ENCODE measurements at places on chromosomes 4 and X. TPM values are rescaled to one million over a fixed set of nuclear protein-coding genes. Genes with fewer than 3 reads are reported as not detected.

Gene XPNPEP2
- 0.11 TPM for total RNA-seq

GRCh38 chr4:84496706-84497503 lies 2.2 kb downstream of the NKX6-1 start:
- no peak for DNase-seq

- peak; percentile 45 for DNase-seq
Observed at GRCh38 chr4:8285976-8286718, 16.6 kb downstream of the HTRA3 start.

Gene ARMCX2
- total RNA-seq, result 40.9 TPM

- DNase-seq, result no peak
Observed at GRCh38 chr4:152705903-152706302, 26.1 kb upstream of the TMEM154 start.

- no peak for DNase-seq
Observed at GRCh38 chr4:7636240-7636508, 201.4 kb upstream of the PSAPL1 start.

Gene OPN1MW
- not detected for total RNA-seq

- no peak for DNase-seq
Observed at GRCh38 chr4:156933633-156934258, 37.9 kb downstream of the PDGFC start.

- DNase-seq, result no peak
Observed at GRCh38 chrX:151818828-151819227, 84.3 kb downstream of the CNGA2 start.

DNA sequence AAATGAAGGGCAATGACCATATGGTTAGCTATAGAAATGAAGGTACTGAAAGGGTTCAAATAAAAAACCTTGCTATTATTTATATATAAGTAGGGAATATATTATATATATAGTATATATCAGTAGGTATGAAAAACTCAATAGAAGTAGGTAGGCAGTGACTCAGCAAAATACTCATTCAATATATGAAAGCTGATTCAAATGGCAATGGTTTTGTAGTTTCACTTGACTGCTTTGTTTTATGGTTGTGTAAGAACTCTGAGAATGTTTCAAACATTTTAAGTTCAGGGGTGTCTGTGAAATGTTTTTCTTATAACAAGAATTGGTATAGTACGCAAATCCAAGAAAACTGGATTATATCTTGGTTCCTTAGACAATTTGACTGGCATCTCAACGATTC lies 4.1 kb downstream of the ZNF280C start:
- no peak for DNase-seq

GRCh38 chr4:51843309-51844152 lies 578 bp downstream of the DCUN1D4 start:
- peak; percentile 92 for DNase-seq

Gene TCEAL5
- not detected for total RNA-seq

Gene KCNIP4
- not detected for total RNA-seq

GRCh38 chr4:168514249-168514852 lies 17.5 kb downstream of the PALLD start:
- DNase-seq, result no peak

- no peak for DNase-seq
Observed at GRCh38 chr4:88230461-88230891, 53.9 kb downstream of the PPM1K start.

GRCh38 chrX:24080704-24081103 lies 25.9 kb downstream of the EIF2S3 start:
- DNase-seq, result no peak

GRCh38 chrX:129609395-129609794 lies 45.4 kb downstream of the APLN start:
- no peak for DNase-seq

GRCh38 chr4:101067383-101067782 lies 279.9 kb downstream of the PPP3CA start:
- DNase-seq, result no peak

GRCh38 chrX:10518073-10518472 lies 102.3 kb downstream of the MID1 start:
- no peak for DNase-seq

GRCh38 chrX:43706786-43707370 lies 50.8 kb downstream of the MAOA start:
- DNase-seq, result no peak

DNA sequence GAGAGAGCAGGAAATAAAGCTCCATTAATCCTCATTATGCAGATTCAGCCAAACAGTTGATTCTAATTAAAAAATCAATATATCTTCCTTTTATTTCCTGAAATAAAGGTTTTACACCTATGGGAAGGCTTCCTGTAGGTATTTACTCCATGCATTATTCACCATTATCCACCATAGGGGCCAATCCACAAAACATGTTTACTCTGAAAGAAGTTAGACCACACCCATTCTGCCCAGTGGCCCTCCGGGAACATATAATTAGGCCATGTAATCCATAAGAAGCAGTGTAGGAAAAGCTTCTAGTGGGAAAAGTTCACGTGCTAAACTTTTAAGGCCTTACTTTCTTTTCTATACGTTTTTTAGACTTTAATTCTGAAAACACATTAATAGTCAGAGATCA lies 57.7 kb downstream of the SAT1 start:
- no peak for DNase-seq

- no peak for DNase-seq
Observed at GRCh38 chr4:37678624-37679023, 7.6 kb downstream of the RELL1 start.

Gene SYN1
- total RNA-seq, result 0.77 TPM

DNA sequence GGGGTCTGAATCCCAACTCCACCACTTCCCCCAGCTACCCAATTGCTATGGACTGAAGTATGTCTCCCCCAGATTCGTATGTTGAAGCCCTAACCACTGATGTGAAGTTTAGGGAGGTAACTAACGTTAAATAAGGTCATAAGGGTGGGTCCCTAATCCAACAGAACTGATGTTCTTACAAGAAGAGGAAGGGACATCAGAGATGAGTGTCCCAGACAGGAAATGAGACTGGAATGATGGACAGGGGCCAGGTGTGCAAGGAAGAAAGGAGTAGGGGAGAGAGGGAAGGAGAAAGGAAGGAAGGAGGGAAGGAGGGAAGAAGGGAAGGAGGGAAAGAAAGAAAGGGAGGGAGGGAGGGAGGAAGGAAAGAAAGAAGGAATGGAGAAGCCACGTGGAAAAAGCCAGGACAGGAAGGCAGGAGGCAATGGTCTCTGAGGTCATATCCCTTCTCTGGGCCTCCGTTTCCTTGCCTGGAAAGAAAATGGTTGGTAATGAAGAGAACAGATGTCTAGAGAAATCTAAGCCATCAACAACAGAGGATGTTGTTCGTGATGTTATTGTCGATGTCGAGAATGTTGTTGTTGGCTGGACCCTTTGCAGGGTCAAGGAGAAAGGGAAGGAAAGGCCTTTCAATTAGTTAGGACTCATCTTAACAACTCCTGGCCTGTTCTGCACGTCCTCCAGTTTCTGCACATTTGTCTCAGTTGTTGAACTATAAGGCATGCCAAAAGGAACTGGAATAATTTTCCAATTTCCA lies 59.0 kb upstream of the FGFBP2 start:
- DNase-seq, result no peak

- no peak for DNase-seq
Observed at GRCh38 chrX:103439161-103439560, 62.8 kb downstream of the BEX3 start.

DNA sequence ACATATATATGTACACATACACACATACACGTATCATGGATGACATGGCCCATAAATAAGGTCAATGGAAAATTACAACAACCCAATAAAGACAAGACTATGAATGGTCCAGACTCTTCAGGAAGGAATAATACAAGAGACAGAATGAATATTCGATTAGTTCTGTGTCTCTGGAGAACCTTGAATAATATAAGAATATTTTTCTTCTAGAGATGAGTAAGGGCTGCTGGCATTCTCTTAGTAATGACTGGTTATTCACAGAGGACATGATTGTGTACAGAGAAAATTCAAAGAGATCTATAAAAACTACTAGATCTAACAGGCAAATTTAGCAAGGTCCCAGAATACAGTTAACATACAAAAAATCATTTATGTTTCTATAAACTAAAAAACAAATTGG lies 23.3 kb downstream of the SPIN4 start:
- DNase-seq, result no peak

DNA sequence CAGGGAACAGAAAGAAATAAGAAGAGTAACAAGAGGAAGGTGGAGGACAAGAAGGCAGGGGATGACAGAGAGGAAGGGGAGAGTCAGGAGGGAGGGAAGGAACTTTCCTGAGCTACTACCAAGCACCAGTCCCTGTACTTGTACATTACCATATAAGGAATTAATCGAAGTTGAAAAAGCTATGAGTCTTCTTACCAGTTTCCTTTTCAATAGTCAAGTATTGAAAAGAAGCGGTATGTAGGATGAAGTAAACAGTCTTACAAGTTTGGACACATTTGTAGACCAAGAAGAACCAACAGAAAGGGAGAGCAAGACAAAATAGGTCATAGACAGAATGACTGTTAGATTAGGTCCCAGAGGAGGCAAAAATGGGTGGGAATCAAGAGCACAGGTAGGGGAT lies 629.7 kb upstream of the DIPK2B start:
- no peak for DNase-seq

Gene HSFX3
- total RNA-seq, result not detected

Gene CPEB2
- total RNA-seq, result 18.3 TPM

Gene PPP2R2C
- 0.23 TPM for total RNA-seq

GRCh38 chr4:62145276-62145675 lies 945.1 kb downstream of the ADGRL3 start:
- DNase-seq, result no peak

Gene RAB40AL
- total RNA-seq, result 1.7 TPM

GRCh38 chr4:60891947-60892346 lies 308.2 kb upstream of the ADGRL3 start:
- no peak for DNase-seq

DNA sequence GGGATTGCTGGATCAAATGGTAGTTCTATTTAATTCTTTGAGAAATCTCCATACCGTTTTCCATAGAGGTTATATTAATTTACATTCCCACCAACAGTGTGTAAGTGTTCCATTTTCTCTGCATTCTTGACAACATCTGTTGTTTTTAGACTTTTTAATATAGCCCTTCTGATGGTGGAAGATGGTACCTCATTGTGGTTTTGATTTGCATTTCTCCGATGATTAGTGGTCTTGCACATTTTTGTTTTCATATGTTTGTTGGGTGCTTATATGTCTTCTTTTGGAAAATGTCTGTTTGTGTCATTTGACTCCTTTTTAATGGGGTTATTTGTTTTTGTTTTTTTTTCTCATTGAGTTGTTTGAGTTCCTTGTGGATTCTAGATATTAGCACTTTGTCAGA lies 75.3 kb upstream of the PUDP start:
- DNase-seq, result no peak

Gene PLK4
- total RNA-seq, result 3.4 TPM

- no peak for DNase-seq
Observed at GRCh38 chrX:43141885-43142284, 363.9 kb upstream of the PPP1R2C start.

DNA sequence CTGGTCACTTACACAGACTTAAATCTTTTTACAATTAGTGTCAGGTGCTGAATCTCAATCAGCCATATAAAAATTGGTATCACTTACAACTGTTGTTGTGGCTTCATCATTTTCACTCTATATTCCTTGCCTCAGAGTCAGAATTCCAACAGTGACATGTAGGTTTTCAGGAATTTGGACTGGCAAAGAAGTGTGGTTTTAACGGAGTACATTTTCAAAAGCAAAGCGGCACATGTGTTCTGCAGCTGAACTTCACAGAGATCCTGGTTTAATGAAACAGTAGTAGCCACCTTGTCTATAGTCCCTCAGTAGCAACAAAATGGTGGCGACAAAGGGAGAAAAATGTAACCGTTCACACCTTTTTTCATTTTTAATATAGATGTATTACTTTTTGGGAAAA lies 486.6 kb downstream of the FAT4 start:
- no peak for DNase-seq

- no peak for DNase-seq
Observed at GRCh38 chrX:70439016-70439415, 5.6 kb upstream of the DLG3 start.

Gene TMPRSS11E
- total RNA-seq, result not detected

- DNase-seq, result no peak
Observed at GRCh38 chr4:110970642-110971041, 347.8 kb upstream of the PITX2 start.

Gene C4orf36
- total RNA-seq, result not detected

Gene GABRB1
- total RNA-seq, result not detected

DNA sequence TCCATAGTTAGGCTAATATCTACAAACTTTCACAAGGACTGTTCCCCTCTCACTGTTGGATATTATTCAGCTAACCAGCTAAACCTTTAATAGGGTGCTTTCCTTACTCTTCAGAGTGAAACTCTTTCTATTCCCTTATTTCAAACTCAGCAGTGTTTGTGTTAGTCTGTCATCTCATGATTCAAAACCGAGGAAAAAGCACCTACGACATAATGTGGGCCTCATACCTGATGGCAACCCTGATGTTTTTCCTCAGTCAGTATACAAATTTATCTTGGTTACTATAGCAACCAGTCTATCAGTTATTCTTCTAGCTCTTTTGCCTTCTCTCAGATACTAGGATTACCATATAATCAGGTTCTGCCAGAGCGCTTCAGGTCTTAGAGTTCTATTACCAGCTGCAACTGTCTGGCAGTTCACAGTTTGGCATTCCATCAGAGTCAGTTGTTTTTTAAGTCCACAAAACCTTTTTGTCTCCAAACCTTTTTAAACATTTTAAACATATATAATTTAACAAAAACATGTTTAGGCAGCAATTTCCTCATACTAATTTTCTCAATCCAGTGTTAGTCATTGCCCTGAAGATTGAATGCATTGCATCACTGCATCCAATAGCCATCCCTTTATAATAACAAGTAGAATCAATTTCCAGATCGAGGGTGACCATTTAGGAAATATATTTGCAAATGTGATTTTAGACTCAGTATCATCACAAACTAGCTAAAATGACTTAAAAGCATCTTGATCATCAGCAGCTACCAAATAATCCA lies 7.4 kb downstream of the WDR44 start:
- DNase-seq, result no peak

DNA sequence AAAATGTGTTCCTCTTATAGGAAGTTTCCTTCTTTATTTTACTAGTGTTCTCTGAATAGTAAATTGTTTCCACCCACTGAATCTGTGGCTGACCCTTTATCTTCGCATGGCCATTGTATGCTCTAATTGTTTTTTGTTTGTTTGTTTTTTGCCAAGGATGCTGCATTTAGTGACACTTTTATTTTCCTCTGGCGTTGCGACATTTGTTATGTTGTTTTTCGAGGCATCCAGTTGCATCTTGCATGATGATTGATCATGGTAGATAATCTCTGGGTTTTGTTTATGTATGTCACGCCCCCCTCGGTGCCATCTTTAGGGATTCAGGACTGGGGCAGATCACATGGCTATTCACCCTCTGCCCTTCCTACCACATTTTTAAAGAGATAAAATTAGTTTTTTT lies 2.2 kb downstream of the NMU start:
- no peak for DNase-seq

DNA sequence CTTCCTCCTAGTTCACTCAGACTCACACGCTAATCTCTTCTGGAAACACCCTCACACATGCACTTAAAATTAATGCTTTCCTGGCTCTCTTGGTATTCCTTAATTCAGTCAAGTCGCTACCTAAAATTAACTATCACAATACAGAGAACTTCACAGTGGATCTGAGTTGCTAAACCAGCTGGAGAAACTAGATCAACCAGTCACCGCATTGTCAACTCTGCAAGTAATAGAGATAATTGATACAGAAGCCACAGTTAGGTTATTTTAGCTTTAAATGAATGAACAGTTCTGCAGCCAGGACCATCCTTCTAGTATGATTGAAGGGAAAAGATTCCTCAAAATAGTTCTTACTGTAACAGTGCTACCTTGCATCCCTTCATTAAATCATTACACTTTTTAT lies 6.0 kb upstream of the TBC1D9 start:
- no peak for DNase-seq
